Stimulated activated naive CD8-positive, alpha-beta T cell treated with anti-CD3 and anti-CD28 coated beads, Interleukin-15, amount 100 ng/mL, for 72 hours (primary cell): ENCODE measurements at places on chromosomes 7 and 10.

GRCh38 chr10:32386623-32387260 lies 39.8 kb upstream of the EPC1 start:
- no peak for DNase-seq

DNA sequence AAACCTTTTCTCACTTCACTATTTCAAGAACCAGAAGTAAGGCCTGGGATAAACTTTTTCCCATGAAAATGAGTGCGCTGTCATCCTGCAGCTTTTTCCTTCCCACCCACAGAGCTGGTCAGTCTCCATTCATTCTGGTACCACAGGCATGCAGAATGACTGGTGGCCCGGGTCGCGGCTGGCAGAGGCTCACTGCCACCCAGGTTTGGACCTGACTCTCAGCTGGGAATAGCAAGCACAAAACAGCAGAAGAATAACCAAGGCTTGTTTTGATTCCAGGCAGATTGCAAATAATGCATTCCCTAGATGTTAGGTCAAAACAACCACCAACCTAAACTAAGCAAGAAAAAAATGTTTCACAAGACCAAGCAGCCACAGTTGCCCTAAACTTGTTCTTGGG lies 190.5 kb upstream of the NRP1 start:
- no peak for DNase-seq

DNA sequence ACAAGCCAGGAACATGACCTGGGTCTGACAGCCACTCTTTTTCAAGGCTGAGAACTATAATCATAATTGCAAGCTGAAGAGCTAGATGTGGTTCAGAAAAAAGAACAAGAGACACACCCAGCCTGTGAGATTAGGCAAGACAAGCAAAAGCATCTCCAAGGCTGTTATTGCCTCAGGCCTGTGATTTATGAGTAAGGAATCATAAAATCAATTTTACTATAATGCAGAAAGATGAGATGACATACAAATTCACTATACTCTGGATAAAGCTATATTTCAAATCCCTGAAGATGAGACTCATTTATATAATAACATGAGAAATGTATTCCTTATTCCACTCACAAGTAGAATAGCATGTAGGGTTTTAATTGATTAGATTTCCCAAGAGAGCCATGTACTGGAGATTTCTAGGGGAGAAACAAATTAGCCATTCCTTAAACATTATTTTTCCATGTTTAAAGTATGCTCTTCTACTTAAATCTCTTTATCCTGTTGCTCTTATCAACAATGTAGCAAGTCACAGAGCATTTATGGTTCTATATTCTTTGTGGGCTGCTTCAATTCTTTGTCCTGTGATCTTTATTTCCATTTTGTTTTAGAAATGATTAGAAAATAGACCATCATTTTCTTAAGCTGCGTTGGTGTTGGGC lies 47.4 kb downstream of the FHIP2A start:
- DNase-seq: no peak

DNA sequence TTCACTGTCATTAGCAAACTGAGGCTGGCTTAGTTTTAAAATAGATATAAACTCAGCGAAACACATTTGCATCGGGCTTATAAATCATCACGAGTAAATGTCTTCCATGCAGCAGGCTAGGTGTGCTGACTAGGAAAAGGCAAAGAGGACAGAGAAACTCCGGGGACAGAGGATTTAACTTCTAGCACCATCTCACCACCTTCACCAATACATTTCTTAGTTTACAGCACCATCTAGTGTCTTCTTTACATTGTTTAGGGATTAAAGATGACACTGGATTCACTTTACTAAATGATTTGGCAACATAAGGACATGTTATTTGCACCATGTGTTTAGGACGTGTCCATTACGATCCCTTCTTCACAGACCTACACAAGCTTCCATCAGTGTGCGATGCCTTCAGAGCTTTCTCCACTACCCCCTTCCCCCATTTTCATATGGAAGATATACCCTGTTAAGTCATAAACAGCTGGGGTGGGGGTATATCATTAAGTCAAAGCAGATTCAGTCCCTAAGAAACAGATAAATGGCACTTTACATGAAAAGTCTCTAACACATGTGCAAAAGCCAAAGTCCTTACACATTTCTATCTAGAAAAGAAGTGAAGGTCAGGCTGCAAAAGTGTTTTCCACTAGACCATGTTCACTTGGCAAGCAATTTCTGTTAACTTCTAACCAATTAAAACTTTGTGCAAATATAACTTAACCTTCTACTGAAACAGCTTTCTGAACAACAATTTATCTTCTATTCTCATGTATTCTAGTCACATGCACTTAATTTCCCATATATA lies 103.3 kb downstream of the GRB10 start:
- no peak for DNase-seq

- DNase-seq: no peak
These were observed 95.0 kb downstream of the MMRN2 start for GRCh38 chr10:86862373-86862772.

DNA sequence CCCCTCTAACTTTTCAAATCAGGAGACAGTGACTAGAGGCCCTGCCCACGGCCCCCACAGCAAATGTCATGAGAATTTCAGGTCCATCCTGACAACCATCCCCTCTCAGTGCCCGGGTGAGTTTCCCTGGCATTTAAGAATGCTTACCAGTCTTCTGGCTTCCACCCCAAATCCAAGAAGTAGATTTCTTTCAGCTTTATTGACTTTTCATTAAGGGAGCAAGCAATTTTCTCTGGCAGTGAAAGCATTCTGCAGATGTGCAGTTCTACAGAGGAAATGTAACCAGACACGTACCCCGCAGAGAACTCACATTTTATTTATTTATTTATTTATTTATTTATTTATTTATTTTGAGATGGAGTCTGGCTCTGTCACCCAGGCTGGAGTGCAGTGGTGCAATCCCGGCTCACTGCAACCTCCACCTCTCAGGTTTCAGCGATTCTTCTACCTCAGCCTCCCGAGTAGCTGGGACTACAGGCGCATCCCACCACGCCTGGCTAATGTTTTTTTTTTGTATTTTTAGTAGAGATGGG lies 120.9 kb upstream of the KCTD7 start:
- no peak for DNase-seq

- no peak for DNase-seq
These were observed 5.9 kb downstream of the DIP2C start for GRCh38 chr10:683448-684071.

DNA sequence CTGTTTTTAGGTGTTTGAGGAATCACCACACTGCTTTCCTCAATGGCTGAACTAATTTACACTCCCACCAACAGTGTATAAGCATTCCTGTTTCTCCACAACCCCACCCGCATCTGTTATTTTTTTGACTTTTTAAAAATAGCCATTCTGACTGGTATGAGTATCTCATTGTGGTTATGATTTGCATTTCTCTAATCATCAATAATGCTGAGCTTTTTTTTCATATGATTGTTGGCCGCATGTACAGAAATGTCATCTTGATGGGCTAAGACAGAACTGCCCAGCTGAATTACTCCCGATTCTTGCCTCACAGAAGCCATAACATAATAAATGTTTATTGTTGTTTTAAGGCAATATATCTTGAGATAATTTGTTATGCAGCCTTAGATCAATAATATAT lies 93.1 kb upstream of the DKK1 start:
- no peak for DNase-seq

DNA sequence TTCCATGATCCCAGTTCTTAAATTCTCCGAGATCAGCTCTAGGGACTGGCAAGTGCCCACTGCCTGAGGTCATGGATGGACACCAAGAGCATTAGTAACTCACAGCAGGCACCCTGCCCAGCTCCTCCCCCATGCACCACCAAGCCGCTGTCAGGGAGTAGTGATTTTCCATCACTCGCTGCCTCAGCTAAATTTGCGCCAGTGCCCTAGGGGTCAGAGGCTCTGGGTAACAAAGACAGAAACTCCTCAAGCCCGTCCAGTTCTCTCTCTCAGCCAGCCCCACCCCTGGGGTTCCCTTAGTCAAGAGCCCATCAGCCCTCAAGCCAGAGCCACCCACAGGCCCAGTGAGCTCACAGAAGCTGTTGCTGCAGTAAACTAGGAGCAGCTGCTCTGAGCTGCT lies 30.0 kb downstream of the PAX2 start:
- DNase-seq: no peak

DNA sequence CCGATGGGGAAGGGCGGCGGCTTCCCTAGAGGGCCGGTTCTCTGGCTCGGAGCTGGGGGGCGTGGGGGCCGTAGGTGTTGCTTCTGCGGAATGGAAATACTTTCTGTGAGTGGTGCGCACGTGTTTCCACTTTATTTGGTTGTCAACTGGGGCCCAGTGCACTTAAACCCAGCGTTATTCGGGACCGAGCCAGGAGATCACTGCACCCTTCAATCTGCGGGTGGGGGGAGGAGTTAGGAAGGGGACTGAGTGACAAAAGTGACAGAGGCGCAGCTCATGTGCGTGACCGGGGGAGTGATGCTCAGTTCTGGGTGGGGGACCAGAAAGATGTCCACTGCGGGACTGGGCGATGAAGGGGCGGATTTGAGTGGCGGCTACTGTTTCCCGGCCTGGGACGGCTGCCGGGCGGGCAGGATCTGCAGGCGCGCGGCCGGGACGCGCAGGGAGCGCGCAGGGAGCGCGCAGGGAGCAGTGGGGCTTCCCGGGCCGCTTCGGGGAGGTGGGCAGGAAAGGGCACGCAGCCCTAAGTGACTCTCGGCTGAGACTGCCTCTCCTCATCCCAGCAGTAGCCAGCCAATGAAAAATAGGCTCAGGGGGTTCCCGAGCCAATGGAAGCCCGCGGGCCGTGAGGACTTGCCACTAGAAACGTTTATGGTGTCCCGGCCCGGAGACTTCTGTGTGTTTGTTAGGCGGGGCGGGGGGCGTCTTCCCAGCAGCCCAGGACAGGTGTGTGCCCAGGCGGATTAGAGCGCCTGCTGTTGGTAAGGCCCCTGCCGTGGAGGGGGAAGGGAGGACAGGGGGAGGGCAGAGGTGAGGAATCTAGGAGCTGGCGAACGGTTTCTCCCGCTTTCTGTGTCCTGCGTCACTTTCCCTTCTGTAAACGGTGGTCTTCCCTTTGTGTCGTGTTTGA lies 54.3 kb upstream of the KDM7A start:
- peak; percentile 70 for DNase-seq

- DNase-seq: no peak
These were observed 4.9 kb downstream of the PTEN start for GRCh38 chr10:87868277-87868676.

- no peak for DNase-seq
These were observed 203.5 kb downstream of the PTEN start for GRCh38 chr10:88066876-88067275.
